ENCODE measurements at places on chromosomes 1 and 21.

- no peak for DNase-seq
These were observed 114.1 kb upstream of the CD34 start for GRCh38 chr1:208025031-208025430.

DNA sequence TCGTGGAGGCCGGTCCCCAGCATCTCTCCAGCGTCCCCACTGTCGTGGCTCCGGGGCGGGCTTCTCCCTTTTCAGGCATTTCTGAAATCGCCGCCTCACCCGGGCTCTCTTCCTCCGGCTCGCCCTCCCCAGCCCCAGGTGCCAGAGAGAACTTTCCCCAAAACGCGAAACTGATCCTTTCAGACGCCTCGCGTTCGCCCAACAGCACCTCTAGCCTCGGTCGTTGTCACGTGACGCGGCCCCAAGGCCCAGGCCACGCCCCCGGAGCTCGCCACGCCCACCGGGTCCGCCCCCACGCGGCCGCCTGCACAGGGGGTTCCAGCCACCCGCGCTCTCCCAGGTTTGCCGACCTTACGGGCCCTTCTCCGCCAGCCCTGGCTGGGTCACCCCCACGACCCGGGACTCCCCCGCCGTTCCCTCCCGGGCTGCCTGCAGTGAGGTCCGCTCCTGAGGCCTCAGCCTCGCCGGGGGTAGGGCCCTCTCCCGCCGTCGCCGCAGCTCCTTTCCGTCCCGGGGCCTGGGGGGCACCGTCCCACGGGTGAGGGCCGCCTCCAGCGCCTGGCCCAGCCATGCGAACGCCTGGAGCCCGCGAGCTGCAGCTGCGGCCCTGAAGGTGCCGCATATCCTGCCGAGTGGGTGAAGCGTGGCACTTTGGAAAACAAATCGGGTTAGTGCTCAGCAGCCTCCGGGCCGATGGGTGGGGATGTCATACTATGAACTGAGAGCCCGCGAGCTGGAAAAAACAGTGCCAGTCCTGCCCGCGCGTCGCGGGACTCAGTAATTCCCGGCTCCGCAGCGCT is 21.0 kb downstream of the H3-3A start:
- DNase-seq, result peak; percentile 87

DNA sequence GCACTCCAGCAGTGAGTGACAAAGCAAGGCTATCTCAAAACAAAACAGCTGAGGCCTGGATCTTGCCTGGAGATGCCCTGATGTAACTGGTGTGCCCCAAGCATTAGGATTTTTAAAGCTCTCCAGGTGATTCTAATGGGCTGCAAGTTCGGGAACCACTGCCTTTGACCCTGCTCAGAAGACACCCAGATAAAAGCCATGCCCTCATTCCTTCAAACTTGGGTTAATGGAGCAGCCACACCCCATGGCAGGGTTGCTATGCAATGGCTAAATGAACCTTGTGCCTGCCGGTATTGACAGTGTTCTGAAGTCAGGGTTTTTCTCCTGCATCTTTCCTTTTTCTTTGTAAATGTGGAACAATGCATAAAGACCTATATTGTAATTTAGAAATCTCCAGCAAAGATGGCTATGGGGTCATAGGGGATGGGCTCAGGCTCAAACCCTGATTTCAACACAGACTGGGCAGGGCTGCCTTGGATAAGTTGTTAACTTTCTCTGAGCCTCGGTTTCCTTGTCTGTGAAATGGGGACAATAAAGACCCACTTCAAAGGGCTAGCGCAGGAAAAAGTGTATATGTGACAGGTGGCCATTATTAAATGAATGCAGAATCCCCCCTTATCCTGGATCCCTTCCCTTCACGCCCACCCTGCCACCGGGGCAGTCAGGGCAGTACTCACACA is 453 bp downstream of the TFF3 start:
- DNase-seq, result no peak

DNA sequence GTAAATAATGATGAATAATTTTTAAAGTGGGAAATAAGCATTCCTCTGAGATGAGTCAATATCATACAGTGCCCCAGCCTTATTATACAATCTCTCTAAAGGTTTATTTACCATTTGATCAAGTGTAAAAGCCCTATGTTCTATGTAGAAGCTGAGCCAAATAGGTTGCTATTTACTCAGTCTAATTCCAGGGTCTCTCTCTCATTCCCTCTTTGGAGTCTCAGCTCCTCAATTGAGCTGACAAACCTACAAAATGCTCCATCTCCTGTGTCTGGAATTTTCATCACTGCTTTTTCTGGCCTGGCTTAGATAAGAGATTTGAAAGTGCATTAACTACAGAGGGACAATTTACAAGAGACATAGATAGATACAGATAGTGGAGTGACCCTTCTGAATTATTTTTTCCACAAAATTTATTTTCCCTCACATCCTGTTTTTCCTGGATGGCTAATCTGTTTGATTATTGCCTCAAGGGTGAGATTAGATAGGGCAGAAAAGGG is 24.8 kb upstream of the USH2A start:
- DNase-seq, result no peak

DNA sequence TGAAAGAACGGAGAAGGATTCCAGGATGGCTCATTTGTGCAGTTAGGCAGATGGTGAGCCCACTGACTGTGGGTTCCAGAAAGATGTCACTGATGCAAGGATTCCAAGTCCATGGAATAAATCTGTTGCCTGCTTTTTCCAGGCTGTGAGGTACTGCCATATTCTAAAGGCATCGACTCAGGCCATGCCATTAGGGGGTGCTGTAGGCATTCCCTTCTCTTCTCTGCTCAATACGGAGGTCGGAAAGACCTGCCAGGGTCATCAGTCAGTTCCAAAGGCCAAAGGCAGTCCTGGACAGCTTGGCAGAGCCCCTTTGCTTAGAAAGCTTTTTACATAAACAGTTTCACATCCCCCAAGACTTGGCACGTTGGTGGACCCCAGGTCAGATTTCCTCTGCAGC is 31.7 kb upstream of the TMEM125 start:
- DNase-seq, result no peak

DNA sequence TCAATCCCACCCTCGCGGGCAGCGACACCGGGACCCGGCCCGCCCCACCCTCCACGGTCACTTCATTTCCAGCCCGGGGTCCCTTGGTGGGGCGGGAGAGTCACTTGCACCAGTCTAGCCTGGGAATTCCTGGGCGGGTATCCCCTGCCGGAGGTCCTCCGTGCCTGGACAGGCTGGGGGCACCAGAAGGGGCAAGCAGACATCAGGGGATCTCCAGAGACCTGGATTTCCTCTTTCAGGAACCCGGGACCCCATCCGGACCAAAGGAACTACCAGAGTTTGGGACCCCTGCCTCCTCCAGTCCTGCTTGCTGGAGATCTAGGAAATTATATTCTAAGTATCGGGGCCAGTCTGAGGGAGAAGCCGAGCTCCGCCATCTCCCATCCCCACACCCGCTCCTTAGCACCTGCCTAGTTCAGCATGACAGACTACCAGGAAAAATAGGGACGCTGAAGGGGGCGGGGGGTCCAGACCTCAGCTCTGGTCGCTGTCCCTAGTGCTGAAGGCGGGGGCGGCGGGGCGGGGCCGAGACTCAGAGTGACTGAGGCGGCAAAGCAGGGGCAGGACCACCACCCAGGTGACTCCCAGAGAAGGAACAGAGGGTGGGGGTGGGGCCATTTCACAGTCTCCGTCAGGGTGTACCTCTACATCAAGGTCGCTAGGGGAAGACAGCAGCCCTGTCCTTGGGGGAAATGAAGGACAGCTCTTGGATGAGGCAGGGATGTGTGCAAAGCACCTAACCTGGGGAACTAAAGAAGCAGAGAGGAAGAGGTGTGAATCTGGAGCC is 832 bp downstream of the HCN3 start:
- peak; percentile 73 for DNase-seq

- DNase-seq, result no peak
These were observed 8.0 kb downstream of the NOL9 start for GRCh38 chr1:6546326-6546725.

DNA sequence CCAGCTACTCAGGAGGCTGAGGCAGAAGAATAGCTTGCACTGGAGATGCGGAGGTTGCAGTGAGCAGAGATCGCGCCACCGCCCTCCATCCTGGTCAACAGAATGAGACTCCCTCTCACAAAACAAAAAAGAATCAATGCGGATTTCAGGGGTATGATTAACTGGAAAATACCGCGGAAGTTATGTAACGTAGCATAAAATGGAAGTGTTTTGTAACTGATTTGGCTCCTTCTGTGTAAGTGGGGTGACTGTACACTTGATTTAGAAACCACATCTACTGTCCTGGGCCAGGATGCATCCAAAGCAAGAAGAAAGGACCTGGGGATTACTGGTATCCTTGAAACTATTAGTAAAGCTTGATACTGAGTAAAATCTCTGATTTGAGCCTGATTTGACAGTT is 3.1 kb upstream of the VAMP4 start:
- no peak for DNase-seq

DNA sequence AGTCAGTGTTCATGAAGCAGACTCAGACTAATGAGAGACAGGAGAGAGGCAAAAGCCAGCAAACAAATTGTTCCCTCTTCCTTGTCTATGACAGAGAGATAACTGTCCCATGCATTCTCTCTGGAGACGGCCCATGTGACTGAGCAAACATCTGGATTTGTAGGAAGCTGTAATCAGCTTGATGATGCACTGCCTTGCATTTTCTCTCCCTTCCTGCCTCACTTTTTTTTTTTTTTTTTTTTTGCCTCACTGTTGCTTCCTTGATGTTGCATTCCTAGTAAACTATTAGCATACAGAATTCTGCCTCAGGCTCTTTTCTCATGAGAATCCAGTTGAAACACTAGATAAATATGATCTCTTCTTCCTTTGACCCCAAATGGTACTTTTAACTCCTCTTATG is 134.5 kb downstream of the HHIPL2 start:
- DNase-seq, result no peak

GRCh38 chr1:9553736-9554144 is 14.5 kb downstream of the SLC25A33 start:
- no peak for DNase-seq

DNA sequence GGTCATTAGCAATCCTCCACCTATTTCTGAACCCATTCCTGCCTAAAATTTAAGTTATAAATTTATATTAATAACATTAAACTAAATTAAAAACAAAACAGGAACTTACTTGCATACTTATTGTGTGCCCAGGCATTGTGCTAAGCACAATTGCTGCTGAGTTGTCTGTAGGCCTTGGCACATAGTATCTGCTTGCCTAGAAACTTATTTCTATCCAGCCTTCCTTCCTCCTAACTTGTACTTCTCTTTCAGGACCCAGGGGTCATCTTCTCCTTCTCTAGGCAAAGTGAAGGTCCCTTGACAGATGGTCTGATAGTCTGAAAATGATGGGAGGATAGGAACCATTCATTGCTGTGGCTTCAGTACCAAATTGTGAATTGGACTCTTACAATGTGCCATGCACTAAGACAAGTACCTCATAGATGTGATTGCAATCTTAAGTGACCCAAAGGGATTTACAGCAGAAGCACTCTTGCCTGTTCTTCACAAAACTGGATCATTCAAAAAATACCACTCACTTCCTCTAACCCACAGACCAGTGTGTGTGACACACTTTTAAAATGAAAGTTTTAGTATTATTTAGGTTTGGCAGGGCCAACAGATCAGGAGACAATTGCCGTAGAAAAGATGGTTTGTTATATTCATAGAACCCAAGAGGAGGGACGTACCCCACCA is 10.3 kb upstream of the CD101 start:
- no peak for DNase-seq

DNA sequence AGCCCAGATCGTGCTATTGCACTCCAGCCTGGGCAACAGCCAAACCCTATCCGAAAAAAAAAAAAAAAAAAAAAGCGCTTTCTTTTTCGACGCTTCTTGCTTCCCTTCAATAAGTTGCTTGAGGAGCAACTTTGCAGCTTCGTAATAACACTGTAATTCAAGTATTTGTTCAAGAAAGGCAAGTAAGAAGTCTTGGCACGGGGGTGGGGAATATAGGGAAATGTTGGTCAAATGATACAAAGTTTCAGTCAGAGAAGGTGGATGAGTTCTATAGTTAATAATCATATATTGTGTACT is 871 bp upstream of the PSMA5 start:
- DNase-seq, result no peak

DNA sequence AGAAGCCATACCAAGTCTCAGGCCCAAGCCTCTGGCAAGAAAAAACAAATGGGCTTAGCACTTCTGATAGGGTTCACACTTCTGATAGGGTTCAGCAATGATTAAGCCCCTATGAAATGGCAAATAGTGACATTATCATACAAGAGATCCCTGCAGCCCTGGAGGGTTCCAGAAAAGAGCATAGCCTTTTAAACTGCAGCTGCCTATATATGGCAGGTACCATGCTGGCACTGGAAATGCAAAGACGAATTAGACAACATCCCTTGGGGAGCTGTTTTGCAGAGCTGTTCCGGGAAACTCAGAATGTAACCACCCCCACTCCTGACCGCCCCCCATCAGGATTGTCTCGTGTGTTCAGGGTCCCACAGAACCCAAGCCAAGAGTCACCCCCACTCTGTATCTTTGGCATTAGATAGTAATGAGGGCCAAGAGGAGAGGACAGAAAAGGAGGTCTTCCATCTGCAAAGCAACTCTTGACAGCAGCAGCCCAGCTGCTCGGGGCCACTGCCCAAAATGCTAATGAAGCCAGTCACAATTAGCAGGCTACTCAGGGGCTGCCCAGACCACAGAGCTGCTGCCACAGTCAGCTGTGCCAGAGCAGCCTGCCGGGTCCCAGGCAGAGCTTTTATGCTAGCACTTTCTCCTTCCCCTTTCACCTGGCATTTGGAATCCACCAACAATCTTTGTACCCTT is 50.9 kb downstream of the ITPKB start:
- no peak for DNase-seq

- DNase-seq, result no peak
These were observed 35.2 kb downstream of the KANK4 start for GRCh38 chr1:62283986-62284385.

All from pancreas (tissue), 10 donors.